ENCODE measurements at places on chromosomes 16 and 17.
A peak's percentile ranks its signal among the peaks of the same experiment; 100 is the strongest.

DNA sequence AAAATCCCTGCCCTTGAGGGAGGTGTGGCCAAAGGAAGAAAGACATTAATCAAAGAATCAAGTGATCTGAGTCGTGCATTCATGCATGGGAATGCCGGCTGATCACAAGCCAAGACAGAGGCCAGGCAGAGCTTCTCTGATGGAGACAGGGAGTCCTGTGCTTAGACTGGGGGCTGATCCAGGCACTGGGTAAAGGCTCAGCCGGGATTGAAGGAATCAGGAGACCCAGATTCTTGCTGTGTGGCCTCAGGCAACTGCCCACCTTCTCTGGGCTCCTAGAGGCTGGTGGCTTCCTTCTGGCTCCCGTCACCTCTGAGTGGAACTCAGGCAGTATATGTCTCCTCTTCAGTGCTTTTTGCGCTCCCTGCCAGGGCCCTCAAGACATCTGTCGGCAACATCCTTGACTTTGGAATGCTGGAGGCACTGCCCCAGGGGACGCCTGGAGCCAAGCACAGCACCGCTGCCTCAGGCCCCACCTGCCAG, 17.7 kb downstream of the RAI1 start:
- no peak for DNase-seq

GRCh38 chr16:77541165-77541564, 106.3 kb upstream of the ADAMTS18 start:
- no peak for DNase-seq

GRCh38 chr16:81401035-81401950, 43.3 kb upstream of the CMIP start:
- no peak for DNase-seq

GRCh38 chr17:57475796-57476195, 219.5 kb downstream of the MSI2 start:
- DNase-seq, result no peak

- DNase-seq, result no peak
Measured at GRCh38 chr17:44390250-44390870, 911 bp upstream of the ITGA2B start.

GRCh38 chr17:27558842-27559505, 72.0 kb upstream of the LGALS9 start:
- DNase-seq, result no peak

- no peak for DNase-seq
Measured at GRCh38 chr16:15919331-15919730, 30.1 kb upstream of the ABCC1 start.

GRCh38 chr16:50613281-50613963, 65.2 kb downstream of the NKD1 start:
- DNase-seq, result peak; percentile 93

GRCh38 chr16:17278988-17279387, 191.8 kb downstream of the XYLT1 start:
- no peak for DNase-seq

DNA sequence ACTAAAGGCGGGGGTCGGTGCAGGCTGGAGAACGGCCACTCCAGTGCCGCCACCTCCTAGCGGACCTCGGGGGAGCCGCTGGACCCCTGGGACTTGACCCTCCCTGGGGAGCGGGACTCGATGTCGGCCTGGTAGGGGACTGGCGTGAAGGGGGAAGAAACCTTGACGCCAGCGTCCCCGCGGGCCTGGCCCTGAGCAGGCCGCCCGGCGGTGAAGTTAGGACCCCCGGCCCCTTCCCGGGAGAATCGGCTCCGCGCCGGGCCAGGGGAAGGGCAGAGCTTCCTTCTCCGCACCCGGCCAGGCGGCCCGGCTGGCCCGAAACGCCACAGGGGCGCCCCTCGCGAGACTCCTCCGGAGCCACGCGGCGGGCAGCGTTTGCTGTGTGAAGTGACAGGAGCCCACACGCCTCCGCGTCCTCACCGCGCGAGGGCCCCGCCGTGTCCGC, 389 bp downstream of the DUS1L start:
- DNase-seq, result no peak

GRCh38 chr16:77297996-77298395, 98.8 kb downstream of the SYCE1L start:
- no peak for DNase-seq

GRCh38 chr17:31654936-31655335, 204.1 kb downstream of the COPRS start:
- peak; percentile 95 for DNase-seq

- DNase-seq, result no peak
Measured at GRCh38 chr17:74810699-74811485, 34.7 kb upstream of the NAT9 start.

DNA sequence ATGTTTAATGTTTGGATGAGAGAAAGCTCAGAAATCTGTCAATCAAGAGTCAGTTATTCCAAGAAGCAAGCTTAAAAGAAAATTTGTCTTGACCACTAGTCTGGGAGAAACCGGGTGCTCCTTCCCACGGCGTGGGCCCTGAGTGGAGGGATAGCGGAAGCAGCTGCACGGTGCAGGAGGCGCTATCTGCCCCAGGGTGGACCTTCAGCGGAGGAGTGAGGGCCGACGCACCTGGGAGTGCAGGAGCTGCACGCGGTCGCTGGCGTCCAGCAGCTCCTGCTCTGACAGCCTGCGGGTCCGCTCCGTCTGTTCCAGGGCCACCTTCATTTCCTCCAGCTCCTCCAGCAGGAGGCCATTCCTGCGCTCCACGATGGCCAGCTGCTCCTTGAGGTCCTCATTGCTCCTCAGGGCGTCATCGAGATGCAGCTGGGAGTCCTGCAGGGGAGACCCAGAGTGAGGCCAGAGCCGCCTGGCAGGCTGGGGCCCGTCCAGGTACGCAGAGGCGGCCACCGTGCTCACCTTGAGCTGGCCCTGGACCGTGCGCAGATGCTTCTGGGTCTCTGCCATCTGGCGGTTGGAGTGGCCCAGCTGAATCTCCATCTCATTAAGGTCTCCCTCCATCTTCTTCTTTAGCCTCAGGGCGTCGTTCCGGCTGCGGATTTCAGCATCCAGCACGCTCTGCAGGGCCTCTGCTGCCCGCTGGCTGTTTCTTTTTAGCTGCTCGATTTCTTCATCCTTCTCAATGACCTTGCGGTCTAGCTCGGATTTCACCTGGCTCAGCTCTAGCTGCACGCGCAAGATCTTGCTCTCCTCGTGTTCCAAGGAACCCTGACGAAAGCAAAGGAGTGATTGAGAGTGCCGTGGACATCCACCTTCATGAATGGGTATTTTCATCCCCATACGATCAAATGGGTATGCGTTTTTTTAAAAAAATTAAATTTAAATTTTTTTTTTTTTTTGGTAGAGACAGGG, 63.5 kb downstream of the MYH13 start:
- no peak for DNase-seq

- no peak for DNase-seq
Measured at GRCh38 chr17:65048441-65048840, 8.1 kb downstream of the GNA13 start.

- DNase-seq, result no peak
Measured at GRCh38 chr16:13767215-13767614, 152.7 kb upstream of the ERCC4 start.

DNA sequence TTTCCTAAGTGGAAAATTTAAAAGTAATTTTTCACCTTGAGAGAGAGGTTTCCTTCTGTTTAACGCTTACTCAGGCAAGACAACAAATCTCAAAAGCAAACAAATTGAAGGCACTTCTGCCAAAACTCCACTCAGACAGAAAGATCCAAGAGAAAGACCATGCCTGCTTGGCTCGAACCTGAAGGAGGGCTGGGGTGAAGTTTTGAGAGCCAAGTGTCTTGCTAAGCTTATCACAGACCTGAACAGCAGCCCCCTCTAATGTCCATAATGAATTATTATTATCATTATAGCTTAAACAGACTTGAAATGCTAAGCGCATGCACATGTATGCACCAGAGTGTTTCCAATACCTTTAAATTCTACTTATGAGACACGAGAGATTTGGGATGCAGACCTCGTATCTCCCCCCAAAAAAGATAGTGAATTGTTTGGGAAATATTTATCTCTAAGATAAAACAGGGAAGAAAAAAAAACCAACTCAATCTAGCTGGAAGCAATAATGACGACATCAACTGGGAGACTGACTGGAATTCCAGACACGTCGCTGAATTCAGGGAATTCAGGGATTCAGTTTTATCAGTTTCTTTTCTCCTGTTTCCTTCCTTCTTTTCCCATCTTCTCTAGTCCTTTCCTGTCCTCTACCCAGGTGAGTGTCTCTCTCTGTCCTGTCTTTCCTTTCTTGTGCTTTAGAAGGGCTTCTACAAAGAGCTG, 473.2 kb downstream of the RBFOX1 start:
- DNase-seq, result no peak

DNA sequence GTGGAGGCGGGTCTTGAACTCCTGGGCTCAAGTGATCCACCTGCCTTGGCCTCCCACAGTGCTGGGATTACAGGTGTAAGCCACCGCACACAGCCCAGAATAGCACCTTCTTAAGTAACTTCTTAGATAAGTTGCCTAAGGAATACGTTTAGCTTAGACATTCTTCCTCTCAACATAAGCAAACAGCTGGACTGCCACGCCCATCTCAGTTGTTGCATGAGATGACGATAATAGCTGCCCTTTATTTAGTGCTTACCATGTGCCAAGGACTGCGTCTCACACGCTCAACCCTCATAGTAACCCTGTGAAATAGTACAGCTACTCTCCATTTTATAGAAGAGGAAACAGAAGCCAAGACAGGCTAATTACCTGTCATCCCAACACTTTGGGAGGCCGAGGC, 11.8 kb downstream of the HASPIN start:
- no peak for DNase-seq

- DNase-seq, result no peak
Measured at GRCh38 chr16:84583995-84584394, 33.9 kb downstream of the COTL1 start.

- no peak for DNase-seq
Measured at GRCh38 chr16:26981266-26981938, 85.3 kb upstream of the C16orf82 start.

DNA sequence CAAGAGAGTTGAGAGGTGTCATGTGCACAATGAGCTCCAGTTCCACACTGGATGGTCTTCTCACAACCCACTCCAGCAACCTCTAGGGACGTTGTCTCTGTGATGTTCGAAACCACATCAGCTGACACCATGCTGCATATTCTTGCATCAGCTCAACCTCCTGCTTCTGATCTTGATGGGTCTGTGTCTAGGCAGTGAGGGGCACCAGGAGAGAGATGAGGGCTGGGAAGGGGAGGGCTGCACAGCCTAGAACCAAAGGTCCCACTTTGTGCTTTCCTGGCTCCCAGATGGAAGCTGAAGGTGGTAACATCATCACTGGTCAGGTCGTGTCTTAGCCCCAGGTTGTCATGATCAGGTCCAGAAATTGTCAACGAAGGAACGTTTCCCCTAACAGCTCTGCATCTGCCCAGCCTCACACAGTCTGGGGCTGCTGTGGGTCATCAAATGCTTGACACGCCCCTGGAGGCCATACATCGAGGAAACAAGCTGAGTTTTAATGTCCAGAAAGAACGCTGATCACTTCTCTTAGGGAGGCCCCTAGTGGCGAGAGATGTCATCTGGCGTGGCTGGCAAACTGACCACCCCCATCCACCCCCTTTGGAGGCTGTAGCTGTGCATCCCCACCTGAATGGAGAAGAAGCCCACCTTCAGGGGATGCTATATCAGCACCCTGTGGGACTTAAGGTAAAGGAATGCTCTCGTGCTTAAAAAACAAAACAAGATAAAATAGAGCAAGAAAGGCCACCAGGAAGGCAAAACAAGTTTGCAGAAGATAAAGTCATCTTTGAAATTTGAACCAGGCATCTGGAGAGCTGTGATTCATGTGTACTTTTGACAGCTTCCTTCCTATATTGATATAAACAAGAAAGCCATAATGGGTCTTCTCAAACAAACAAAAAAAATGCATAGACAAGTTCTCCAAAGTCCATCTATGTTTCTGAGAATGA, 58.3 kb downstream of the WIPI1 start:
- DNase-seq, result no peak

GRCh38 chr17:1919201-1919600, 89.4 kb downstream of the RPA1 start:
- DNase-seq, result no peak

DNA sequence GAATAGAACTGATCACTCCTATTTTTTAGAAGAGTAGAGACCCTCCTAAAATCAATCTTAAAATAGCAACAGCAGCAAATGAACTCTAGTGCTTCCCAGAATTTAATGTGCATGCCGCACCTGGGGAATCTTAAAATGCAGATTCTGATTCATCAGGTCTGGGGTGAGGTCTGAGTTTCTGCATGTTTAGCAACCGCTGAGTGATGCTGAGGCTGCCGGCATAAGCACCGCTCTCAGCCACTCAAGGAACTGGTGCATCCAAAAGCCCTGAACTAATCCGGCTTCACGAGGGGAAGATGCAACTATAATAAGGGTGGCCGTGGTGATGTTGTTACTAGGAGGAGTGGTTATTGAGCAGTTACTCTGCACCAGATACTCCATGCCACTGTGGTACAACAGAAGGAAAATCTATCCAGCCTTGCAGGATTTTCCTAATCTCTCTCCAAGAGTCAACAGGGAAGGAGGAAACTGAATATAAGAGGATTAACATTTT, 19.7 kb downstream of the SDK2 start:
- no peak for DNase-seq

- no peak for DNase-seq
Measured at GRCh38 chr16:23434380-23434779, 18.6 kb downstream of the COG7 start.

- no peak for DNase-seq
Measured at GRCh38 chr16:65212791-65213190, 90.9 kb upstream of the CDH11 start.

DNA sequence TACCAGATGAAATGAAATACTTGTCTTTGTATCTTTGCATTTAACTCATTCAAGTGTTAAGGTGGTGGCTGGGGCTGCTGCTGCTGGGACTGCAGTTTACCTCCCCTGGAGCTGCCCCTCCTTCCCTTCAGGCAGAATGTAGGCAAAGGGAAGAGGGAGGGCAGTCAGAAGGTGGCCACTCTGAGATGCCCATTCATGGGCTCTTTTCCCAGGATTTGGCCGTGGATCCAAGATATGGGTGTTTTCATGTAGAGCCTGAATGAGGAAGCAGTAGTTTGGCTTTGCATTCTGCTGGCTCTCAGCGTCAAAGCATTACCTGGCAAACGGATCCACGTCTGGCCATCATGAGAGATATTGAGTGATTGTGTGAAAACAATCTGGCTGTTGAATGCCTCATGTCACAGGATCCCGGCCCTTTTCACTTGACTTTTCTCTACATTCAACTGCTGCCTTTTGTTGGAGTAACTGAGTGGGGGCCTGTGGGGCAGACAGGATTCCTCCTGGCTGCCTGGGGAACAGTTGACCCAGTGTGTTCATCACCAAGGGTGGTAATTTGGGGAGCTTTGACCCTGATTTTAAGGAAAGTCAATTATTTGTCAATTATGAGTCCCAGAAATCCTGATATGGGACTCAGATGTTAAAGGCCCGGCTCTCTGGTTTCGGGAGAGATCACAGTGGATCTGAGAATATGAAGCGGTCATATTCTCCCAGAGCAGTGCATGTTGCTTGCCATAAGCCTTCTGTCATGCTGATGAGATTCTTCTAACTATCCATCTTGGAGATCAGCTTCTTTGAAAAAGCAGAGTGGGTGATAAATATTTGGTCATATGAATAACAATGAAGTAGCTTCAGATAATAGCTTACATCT, 236.8 kb downstream of the IRX3 start:
- DNase-seq, result no peak
